ENCODE measurements at places on chromosomes 11 and 22. TPM values are rescaled to one million over a fixed set of nuclear protein-coding genes. Genes with fewer than 3 reads are reported as not detected.

The OTOG gene
- total RNA-seq = 3.3 TPM

The MPZL2 gene
- not detected for total RNA-seq

The MIAT gene
- 1.9 TPM for total RNA-seq

The SYT13 gene
- 0.03 TPM for total RNA-seq

Measured in SJCRH30 (cell line).